ENCODE measurements at places on chromosomes 2 and 18. TPM values are rescaled to one million over a fixed set of nuclear protein-coding genes. Genes with fewer than 3 reads are reported as not detected.
A peak's percentile ranks its signal among the peaks of the same experiment; 100 is the strongest.

LBX2 gene
- 10.6 TPM for total RNA-seq

SPP2 gene
- total RNA-seq, result not detected

CLASP1 gene
- 35.6 TPM for total RNA-seq

SFT2D3 gene
- 9.3 TPM for total RNA-seq

- DNase-seq, result no peak
These were observed 3.0 kb upstream of the GRB14 start for GRCh38 chr2:164624316-164624715.

DNA sequence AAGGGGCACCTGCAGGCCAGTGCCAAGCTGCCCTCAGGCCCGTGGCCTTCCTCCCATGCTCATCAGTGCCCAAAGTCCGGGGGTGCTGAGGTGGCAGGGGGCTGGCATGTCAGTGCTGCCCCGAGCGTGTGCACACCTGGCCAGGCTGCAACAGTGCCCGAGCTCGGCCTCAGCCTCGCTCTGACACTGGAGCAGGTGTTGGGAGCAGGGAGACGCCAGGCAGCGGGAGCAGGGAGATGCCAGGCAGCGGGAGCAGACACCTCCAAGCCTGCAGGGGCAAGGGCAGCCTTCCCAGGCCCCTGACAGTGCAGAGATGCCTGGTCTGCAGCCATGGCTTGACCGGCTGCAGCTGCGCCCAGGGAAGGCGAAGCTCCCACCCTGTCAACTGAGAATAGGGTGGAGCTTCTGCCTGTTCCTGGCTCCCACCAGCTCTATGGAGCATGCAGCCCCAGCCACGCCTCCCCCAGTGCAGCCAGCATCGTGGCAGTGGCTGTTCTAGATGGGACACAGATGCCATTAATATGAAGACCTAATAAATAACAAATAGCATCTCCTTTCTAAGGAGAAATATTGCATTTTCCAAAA, 82.4 kb downstream of the DTNB start:
- DNase-seq, result no peak

DNA sequence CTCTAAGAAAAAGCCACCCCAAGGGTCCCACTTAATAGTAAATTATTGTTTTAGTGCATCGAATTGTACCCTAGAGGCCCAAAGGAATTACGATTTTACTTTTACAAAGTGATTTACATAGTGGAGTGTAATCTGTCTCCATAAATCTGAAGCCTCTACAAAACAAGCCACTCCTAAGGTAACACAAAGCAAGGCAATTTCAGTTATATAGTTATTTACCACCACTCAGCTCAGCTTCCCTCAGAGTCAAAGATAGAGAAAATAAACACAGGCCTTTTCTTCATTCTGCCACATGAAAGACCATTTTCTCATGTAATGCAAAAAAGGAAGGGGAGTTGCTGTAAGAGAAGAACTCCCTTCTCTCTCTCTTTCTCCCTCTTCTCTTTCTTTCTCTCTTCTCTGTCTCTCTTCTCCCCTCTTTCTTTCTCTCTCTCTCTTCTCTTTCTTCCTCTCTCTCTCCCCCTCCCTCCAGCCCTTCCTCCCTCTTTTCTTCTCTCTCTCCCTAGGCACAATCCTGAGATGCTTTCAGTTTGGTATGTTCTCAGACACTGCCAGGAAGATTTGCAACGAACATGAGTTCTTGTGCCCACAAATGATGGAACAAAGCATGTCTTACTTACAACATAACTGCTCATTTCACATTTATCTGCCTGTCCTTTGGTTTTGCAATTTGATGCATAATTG, 264.5 kb downstream of the BCL2 start:
- no peak for DNase-seq

DNA sequence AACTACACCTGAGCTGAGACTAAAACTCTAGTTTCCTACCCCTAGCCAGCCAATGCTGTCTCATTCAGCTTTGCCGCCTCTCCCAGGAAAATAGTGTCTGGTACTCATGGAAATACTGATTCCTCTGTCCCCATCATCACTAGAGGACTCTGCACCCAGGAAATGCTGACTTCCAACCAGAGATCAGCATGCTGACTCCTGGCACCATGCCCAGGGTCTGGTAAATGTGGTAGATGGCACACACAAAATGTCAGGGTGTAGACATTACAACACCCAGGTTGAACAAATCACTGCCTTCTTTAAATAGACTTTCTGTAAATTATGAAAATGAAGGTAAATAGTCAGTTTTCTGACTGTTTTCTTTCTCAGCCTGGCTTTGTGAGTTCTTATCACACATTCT, 307.3 kb upstream of the CHAC2 start:
- DNase-seq, result no peak

GRCh38 chr18:35174093-35174731, 66.6 kb upstream of the ZNF397 start:
- no peak for DNase-seq

- no peak for DNase-seq
These were observed 56.5 kb downstream of the KYNU start for GRCh38 chr2:142933916-142934315.

DNA sequence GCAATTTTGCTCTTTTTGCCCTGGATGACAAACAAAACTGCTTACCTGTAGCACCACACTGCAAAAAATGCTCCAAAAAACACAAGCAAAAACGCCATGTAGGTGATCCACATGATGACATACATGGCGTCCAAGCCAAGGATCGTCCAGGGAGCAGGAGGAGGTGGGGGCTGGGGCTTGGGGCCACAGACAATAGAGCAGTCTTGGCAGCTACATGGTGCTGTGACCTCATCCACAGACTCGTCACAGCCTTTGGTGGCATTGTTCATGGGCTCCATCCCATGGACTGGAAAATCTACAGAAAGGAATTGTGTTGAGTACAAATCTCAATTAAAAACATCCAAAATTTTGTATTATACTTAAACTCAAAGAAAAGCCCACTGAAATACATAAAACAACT, 26.1 kb downstream of the NPC1 start:
- DNase-seq, result no peak

DNA sequence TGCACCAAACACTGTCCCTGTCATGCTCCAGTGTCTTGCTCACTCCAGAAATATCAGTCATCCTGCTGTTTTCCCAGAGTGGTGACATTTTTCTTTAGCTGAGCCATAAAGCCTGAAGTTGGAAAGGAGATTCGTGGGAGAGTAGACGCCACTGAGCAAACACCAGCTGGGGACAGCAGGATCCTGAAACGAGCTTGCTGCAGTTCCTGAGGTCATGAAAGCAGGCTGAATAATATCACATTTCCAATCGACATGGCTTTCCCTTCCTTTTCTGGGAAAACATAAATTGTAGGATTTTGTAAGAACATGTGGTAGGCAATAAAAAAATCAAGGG, 276.4 kb downstream of the CDCA7 start:
- DNase-seq, result peak; percentile 51

DNA sequence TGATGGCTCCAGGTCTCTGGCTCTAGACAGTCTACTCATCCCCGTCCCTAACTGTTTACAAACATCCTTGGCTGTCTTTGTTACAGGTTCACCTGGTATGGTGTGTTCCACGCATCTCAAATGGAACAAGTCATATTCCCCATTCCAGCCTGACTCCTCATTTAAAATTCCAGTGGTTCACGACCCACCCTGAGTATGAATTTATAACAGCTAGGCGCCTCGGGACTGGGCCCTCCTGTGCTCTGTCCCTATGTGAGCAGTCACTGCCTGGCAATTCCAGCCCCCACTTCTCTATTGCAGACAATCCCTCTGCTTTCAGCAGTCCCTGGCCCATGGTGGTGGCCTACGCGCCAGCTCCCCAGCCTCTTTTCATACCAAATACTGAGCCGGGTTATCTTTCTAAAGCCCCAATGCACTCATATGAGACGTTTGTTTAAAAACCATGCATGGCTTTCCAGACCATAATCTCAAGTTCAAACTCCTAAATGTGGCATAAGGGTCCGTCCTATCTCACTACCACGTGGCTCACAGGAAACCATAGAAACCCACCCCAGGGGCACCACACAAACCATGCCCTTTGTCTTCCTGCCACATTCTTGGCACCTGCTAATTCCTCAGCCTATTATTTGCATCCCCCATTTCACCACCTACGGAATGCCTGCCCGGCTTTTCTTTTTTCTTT, 1.6 kb downstream of the SERPINB8 start:
- no peak for DNase-seq
